ENCODE measurements at places on chromosomes 12 and 14.

GRCh38 chr14:68341411-68342212 lies 451.3 kb downstream of the ZFP36L1 start:
- no peak for DNase-seq

GRCh38 chr12:24034160-24034559 lies 84.7 kb upstream of the SOX5 start:
- DNase-seq: no peak

DNA sequence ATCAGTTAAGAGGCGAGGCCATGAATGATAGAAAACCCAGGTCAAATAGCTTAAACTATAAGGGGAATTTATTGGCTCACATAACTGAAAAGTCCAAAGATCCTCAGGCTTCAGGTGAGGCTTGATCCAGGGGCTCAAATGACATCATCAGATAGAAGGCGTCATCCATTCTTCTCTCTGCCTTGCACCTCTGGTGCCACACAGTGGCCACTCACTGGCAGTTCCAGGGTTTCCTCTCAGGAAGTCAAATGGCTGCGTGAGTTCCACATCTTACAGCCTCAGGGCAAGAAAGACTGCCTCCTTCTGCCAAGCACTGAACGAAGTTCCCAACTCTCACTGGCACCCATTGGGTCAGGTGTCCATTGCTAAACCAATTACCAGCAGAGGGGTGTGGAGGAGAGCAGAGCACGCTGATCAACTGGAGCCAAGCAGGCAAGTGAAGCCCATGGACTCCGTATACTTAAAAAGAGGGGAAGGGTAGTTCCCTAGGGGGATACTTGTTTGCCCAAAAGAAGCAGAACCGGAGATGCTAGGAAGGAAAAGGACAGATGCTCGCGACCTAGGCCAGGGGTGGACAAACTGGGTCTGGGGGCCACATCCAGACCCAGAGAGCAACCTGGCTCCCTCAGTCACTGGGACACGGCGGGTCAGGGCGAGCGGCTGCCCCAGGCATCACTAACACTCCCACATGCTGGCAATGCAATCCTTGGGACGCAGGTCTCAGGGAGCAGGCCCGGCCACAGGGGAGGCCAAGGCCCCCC lies 69.3 kb downstream of the SERPINA3 start:
- no peak for DNase-seq

DNA sequence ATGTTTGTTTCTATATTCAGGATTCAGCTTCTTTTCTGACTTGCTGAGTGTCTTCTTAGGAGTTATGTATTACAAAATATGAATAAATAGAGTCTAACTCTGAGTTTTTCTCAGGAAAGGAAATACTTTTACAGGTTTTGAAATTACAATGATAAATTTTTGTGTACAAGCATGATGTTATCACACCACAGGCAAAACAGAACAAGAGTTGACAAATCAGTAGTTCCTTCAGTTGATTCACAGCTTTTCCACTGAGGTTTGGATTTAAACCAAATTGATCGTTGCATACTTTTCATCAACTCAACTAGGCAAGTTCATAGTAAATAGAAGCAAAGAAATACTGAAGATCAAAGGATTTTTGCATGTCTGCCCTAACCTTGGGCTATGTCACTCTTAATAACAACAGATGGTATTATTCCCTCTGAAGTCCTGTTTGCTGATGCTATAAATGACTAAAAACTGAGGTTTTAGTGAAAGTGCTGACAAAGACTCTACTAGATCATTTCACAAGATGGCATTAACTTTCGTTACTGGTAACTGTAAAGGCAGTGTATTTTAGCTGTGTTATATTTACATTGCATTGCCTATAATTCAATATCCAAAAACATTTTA lies 520.2 kb downstream of the FLRT2 start:
- no peak for DNase-seq

GRCh38 chr12:22765421-22766130 lies 140.6 kb downstream of the ETNK1 start:
- no peak for DNase-seq

DNA sequence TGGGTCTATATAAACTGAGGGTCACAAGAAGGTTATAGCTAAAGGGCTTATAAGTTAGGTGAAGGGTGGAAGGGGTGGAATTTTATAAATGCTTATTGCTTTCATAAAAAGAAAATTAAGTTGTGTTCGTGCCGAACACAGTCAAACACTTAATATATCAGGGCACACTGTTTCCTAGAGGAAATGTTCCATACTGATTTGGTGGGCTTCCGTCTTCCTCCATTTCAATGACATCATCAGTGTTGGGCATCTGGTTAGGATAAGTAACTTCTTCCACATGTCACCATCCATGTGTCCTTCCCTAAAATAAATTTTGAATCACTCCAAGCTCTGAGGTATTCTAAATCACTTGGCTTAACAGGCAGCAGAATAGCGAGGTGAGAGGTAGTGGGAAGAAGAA lies 466.4 kb downstream of the MED13L start:
- DNase-seq: no peak

DNA sequence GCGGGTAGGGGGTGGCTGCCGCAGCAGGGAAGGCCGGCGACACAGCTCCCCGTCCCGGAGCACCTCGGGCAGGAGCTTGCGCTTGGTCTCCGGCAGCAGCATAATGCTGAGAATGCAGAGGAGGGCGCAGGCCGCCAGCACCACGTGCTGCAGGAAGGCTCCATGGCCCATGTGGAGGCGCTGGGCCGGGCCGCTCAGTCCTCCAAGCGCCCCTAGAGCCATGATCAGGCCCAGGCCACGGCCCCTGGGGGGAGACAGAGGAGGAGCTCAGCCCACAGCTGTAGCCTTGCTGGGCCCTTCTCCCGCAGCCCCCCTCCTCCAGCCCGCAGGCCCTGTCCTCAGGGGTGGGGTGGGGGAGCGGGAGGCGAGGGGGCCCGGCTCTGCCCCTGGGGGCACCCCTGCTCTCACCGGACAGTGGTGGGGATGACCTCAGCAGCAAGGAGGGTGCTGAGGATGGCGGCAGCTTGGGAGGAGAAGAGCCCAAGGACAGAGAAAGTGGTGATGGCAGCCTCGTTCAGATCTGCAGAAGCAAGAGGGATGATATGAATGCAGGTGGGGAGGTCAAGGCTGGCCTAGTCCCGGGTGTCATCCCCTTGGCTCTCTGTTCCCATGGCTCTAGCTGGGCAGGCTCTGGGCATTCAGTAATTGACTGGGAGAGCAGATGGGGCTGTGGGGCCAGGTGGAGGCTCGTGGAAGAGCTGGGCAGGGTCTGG lies 5.8 kb downstream of the SLC22A17 start:
- DNase-seq: no peak

GRCh38 chr14:74333909-74334308 lies 14.4 kb upstream of the VRTN start:
- DNase-seq: no peak

- DNase-seq: peak; percentile 88
Observed at GRCh38 chr14:23306412-23307145, at the start of gene BCL2L2. Gene BCL2L2 (plus strand): TSS chr14:23306833. CDS start chr14:23307768, 935 bp downstream.

GRCh38 chr12:10554756-10555481 lies 49.2 kb downstream of the EIF2S3B start:
- DNase-seq: no peak

DNA sequence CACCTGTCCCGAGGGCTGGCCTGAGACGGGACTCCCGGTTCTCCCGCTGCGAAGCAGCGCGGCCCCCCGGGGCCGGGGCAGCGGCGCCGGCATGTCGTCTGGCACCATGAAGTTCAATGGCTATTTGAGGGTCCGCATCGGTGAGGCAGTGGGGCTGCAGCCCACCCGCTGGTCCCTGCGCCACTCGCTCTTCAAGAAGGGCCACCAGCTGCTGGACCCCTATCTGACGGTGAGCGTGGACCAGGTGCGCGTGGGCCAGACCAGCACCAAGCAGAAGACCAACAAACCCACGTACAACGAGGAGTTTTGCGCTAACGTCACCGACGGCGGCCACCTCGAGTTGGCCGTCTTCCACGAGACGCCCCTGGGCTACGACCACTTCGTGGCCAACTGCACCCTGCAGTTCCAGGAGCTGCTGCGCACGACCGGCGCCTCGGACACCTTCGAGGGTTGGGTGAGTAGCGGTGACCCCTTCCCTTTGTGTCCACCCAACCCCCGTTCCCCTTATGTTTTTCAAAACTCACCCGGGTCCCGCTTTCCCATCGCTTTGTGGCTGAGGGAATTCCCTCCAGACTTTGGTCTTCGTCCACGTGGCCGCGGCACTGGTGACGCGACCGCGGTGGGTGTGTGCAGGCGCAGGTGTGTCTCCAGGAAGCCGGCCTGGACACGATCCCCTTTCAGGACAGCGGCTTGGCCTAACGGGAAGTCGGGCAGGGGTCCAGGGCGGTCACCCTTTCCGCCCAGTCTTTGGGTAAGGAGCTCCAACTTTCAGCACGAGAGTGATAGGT lies 826 bp downstream of the PRKCH start:
- DNase-seq: no peak

GRCh38 chr14:67417633-67418032 lies 5.7 kb upstream of the PLEK2 start:
- DNase-seq: no peak

GRCh38 chr14:59147007-59147406 lies 41.5 kb upstream of the DAAM1 start:
- DNase-seq: no peak

- no peak for DNase-seq
Observed at GRCh38 chr12:20646239-20646827, 48.8 kb upstream of the SLCO1C1 start.

- no peak for DNase-seq
Observed at GRCh38 chr14:52863334-52863700, 71.9 kb upstream of the GNPNAT1 start.

GRCh38 chr12:68505970-68506369 lies 104.7 kb upstream of the RAP1B start:
- no peak for DNase-seq

DNA sequence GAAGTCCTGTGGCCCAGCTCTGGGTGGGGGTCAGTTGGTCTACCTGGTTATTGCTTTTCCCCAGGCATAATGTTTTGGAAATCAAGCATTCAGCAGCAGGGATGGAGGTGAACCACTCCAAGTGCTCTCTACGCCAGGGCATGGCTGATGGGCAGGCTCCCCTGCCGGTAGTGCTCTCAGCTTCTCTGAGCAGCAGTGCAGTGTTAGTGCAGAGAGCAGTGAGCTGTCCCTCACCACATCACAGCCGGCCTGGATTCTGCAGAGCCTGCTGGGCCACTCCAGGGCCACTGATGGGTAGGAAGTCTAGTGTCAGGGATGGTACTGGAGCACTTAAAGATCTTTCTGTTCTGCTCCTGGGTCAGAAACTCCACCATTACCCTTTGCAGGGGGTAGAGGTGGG lies 151.1 kb downstream of the CALM1 start:
- no peak for DNase-seq

- DNase-seq: no peak
Observed at GRCh38 chr14:73460691-73461127, 2.4 kb upstream of the NUMB start.

DNA sequence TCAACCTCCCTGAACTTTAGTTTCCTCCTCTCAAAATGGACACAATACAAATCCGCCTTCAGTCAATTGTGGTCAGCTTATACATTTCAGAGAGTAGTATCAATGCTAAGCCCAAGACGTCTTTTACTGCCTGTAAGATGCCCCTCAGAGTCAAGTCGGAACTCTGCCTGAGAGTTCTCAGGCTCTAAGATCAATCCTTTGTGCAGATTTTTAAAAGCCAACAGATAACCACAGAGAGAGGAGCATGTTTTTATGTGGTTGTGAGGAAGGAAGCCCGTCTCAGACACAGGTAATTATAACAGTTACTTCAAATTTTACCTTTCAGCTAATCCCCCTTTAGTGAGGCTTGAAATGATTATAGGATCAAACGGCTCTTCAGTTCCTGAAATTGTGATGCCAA lies 91.6 kb downstream of the HELB start:
- no peak for DNase-seq

DNA sequence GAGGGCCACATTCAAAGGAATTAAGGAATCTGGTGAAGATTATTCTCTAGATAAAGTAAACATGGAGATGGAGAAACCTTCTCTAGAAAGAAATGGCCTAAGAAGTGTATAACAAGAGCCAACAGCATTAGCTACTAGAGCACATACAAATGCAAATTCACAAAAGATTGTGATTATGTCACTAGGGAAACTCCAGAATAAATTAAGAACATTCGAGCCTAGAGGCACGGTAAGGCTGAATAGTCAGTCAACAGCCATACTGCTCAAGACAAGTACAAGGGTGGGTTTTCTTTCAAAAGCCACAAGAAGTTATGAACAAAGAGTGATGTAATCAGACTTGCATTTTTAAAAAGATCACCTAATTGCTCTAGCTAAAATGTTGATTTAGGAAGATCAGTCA lies 25.4 kb downstream of the PPP4R3A start:
- DNase-seq: no peak

- no peak for DNase-seq
Observed at GRCh38 chr14:105356927-105357326, 41.4 kb upstream of the TEX22 start.

DNA sequence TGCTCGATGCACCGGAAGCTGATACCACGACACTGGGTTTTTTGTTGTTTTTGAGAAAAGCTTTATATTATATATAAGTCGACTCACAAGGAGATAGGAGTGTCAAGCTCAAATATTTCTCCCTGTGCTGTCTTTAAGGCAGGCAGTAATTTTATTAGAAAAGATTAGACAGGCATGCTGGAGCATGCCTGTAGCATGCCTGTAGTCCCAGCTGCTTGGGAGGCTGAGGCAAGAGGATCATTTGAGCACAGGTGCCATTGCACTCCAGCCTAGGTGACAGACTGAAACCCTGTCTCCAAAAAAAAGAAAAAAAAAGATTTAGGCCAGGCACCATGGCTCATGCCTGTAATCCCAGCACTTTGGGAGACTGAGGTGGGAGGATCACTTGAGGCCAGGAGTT lies 51.8 kb downstream of the GNS start:
- DNase-seq: no peak

GRCh38 chr12:100953677-100954076 lies 159.1 kb downstream of the ANO4 start:
- no peak for DNase-seq

DNA sequence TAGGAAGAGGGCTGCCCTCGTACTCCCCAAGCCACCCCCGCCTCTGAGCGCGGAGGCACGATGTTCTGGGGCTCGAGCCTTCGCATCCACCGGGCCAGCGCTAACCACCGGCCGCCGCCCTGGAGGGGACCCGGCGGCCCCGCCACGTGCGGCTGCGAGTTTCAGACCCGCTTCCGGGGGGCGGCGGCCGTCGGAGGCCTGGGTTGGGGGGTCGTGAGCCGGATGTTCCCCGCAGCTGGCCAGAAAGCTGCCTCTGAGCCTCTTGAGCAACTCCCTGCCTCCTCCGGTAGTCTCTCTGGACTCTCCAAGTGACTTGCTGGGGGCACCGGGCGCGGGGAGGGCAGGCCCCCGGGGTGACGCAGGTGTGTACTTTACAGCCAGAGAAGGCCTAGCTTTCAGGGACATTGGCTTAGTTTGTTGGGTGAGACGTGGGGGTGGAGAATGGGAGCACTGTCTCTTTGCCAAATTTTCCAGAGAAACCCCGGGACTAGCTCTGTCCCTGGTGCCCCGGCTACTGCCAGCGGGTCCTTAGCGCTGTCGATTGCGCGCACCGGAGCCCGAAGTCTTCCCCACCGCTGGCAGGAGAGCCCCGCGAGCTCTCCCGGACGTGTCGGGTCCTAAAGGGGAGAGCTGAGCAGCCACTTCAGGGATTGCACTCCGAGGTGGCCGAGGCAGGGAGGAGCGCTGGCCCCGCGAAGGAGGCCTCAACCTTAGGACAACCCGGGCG lies 15.6 kb downstream of the OTX2 start:
- no peak for DNase-seq
